ENCODE measurements at places on chromosomes 7 and 10.

GRCh38 chr10:55629793-55630490 is 731.1 kb downstream of the ZWINT start:
- DNase-seq: no peak

DNA sequence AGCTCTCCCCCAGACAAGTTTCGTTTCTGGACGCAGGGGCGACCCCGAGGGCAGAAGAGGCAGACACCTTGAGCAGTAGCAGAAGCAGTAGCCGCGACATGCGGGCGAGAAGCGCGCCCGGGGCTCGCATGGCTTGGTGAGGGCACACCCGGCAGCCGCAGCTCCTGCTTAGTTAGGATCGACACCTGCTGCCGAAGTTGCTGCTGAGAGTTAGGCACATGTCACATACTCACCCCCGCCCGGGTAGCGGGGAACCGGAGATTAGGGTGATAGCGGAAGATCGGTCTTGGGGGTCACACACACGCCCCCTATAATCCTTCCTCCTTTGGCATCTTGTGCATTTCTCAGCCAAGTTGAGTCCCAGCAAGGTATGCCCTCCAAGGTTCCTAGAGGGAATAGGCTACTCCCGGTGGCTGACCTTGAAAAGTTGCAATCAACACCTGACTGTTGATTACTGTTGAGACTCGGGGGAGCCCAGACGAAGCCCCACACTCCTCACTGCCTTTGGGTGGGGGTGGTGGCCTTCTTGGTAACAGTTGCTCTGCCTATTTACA is 668 bp downstream of the GPR37 start:
- no peak for DNase-seq

DNA sequence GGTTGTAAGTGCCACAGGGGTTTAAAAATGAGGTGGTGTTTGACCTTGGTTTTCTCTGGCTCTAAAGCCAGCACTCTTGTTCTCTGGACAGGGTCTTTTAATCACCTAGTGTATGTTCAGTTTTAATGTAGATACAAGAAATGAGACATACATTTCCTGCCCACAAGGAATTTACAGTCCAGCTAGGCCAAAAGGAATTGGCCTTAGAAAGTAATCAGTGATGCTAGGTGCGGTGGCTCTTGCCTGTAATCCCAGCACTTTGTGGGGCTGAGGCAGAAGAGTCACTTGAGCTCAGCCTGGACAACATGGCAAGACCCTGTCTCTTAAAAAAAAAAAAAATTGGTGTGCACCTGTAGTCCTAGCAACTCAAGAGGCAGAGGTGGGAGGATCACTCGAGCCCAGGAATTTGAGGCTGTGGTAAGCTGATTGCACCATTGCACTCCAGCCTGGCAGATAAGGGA is 100.2 kb downstream of the LRMDA start:
- DNase-seq: no peak

GRCh38 chr10:105070952-105071351 is 429.9 kb downstream of the SORCS3 start:
- no peak for DNase-seq

- no peak for DNase-seq
These were observed 109.6 kb downstream of the TMEM130 start for GRCh38 chr7:98760201-98760651.

- no peak for DNase-seq
These were observed 11.8 kb downstream of the ZNF487 start for GRCh38 chr10:43448742-43449141.

- no peak for DNase-seq
These were observed 20.8 kb downstream of the GHRHR start for GRCh38 chr7:30984359-30985107.

DNA sequence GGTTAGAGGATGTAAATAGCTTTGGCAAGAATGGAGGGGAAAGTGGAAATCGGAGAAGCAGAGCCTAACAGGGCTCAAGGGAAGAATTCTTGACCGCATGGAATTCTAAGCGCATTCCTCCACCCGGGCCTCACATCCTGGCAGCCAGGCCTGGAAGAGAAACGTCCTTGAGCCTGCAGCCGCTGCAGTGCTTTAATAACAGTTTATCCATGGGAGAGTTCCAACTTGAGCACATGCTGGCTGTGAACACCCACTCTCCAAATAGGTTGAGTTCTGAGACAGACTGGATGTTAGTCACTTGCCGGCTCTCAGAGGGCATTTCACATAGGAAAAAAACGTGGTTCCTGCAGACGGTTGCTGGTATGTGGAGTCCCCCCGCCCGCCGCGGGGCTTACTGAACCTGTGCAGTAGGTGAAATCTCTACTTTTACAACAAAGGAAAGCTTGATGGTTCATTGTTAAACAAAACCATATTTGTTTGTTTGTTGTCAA is 61.4 kb upstream of the STEAP1B start:
- DNase-seq: no peak

GRCh38 chr10:122650331-122650730 is 49.3 kb downstream of the C10orf120 start:
- no peak for DNase-seq

DNA sequence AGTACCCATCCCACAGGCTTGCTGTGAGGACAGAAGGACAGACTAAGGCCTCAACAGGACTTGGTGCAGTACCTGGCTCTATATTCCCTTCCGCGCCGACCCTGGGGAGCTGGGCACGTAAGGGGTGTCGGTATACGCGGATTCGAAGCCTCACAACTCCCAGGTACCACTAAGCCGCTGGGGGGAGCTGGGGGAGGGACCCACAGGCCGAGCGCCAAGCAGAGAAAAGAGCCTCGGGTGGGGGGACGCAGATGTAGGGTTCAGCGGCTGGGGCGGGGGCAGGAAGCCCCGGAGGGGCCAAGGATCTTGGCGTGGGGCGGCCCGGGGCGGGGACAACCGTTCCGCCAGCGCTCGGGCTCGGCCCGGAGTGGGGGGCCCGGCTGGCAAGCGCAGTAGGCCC is 126.4 kb upstream of the ZNF746 start:
- peak; percentile 26 for DNase-seq

DNA sequence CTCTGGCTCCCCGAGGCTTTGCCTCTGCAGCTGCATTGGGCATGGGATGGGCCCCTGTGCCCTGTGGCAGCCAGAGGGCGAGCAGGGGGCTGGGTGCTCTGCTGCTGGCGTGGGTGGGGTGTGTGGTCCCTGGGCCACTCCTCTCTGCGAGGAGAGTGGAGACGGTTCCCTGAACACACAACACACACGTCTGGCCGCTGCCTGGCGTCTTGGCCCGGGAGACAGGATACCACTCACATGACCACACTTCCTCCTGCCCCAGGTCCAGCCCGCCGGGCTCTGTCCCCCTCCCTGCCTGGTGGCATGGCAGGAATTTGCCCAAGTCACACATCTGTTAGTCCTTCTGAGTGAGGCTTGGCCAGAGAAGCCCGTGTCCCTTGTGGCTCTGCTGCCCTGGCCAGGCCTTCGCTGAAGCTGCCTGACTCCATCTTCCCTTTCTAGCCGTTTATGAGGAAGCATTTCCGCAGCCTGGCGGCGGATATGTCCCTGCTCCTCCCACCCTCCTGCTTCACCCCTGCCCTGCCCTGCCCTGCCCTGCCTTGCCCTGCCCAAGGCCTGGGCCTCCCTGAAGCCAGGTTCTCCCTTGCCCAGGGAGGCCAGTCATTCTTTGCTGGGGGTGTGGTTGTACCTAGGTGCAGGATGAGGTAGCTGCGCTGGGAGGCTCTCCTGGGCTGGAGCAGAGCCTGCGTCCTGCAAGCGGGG is 3.0 kb downstream of the BRI3 start:
- no peak for DNase-seq

DNA sequence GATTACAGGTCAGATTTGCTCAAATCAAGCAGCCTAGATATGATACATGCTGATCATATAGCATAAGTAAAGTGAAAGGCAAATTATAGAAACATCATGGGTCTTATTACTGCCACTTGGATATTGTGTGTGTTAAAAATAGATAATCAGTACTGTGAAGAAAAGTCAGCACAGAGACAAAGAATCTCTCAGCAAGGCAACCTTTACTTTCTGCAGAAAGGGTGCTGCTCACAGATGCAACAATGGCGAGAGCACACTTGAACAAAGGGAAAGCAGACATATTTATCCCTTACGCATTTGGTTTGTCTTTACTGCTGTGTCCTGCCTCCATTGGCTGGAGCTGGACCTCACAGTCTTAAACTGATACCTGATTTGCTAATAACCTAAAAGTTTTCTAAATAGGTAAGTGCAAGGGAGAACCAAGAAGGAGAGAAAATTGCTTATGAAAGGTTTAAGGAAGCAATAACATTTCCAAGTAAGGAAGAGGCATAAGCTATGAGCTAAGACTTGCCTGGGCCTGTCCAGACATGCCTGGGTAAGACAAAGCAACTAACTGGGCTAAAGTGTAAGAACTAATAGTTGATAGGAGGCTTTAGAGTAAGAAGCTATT is 1310.8 kb upstream of the LRRTM3 start:
- no peak for DNase-seq

DNA sequence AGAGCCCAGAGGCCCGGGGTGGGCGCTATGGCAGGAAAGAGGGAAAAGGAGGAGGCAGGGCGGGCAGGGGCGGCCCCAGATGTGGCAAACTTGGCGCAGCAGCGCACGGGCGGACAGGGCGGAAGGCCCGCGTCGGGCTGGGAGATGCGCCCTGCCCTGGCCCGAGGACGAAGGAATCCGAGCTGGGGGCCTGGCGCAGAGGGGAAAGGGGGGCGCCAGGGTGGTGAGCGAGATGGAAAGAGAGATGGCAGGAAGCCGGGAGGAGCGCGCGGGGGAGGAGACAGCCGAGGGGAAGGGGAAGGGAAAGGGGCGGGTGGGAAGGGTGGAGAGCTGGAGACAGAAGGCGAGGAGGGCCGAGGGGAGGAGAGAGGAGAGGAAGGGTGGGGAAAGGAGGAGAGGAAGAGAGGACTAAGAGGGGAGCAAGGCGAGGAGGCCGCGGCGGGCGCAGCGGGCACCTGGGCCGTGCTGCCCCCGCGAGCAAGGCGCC is at the start of gene MARVELD1:
TSS of gene MARVELD1 (plus strand) at position 392 of the 487 bp plus-strand sequence. CDS start 147 bp downstream, outside the sequence.
- DNase-seq: no peak

GRCh38 chr7:142629588-142630260 is 119.5 kb upstream of the PRSS1 start:
- DNase-seq: no peak

- no peak for DNase-seq
These were observed 8.2 kb upstream of the CYP17A1 start for GRCh38 chr10:102845352-102845902.

DNA sequence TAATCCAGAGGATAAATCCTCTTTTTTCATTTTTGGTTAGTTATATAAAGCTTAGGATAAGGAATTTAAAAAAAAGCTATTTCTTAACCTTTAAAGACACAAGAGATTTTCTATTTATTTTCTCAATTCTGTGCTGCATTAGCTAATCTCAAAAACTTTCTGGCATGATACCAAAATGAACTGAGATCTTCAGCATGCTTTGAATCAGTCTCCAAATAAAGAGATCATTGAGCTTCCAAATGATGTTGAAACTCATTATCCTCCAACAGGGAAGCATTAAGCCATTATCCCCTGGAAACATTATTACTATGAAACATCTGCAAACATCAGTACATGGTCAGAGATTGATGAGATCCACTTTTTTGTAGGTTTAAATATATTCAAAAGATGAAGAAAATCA is 350.3 kb upstream of the TEX47 start:
- no peak for DNase-seq

- DNase-seq: no peak
These were observed 111.1 kb downstream of the TNS3 start for GRCh38 chr7:47470567-47471357.

DNA sequence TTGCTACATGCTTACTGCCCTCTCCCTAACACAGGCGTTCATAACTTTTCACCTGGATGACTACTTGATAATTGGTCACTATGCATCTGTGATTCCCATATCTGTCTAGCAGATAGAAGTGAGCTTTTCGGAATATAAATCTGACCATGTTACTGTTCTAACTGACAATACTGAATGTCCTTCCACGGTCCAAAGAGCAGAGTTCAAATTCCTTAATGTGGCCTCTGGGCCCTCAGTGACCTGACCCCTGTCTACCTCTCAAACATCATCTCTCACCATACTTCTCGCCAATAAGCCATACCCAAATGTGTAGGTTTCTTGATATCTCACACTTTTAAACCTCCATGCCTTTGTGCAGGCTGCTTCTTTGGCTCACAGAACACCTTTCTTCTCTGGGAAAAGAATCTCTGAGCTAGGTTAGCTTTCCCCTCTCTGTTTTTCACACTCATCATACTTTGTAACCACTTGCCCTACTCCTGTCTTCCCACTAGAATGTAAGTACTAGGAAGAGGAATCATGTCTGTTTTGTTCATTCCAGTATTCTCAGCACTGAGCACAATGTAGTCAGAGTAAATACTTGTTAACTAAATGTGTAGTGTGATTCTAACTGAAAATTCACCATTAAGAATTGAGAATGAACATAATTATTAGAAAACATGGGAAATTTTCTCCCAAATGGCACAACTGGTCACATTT is 39.2 kb upstream of the LRRC17 start:
- DNase-seq: no peak

DNA sequence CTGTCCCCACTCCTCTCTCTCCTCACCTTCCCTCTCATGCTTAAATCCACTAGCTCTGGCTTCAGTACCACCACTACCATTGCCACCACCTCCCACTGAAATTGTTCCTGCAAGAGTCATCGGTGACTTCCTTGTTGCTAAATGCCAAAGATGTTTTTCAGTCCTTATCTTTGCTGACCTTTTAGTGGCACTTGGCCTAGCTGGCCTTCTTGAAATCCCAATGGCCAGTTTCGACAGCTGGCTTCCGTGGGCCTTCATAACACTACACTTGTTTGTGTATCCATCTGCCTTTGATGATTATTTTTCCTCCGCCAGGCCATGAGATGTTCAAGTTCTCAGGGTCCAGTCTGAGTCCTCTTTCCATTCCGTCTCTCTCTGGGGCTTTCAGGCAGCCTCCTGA is 118.2 kb upstream of the NANOS1 start:
- no peak for DNase-seq

- no peak for DNase-seq
These were observed 22.9 kb upstream of the NANOS1 start for GRCh38 chr10:119006451-119007210.

- DNase-seq: no peak
These were observed 151.8 kb upstream of the RHEB start for GRCh38 chr7:151671514-151671913.

DNA sequence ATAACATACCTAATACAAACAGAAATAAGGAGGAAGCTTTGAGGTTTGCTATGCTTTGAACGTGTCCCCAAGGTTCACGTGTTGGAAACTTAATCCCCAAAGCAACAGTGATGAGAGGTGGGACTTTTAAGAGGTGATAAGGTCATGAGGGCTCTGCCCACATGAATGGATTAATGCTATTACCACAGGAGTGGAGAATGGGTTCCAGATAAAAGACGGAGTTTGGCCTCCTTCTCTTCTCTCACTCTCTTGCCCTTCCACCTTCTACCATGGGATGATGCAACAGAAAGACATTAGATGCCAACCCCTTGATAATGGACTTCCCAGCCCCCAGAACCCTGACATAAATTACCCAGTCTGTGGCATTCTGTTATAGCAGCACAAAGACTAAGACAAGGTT is 9.6 kb downstream of the ITGB1 start:
- no peak for DNase-seq

Measured in stimulated activated CD8-positive, alpha-beta memory T cell treated with anti-CD3 and anti-CD28 coated beads, Interleukin-4, amount 100 ng/mL, for 1 hour (primary cell).